ENCODE measurements at places on chromosomes 13 and 19. TPM values are rescaled to one million over a fixed set of nuclear protein-coding genes. Genes with fewer than 3 reads are reported as not detected.

DNA sequence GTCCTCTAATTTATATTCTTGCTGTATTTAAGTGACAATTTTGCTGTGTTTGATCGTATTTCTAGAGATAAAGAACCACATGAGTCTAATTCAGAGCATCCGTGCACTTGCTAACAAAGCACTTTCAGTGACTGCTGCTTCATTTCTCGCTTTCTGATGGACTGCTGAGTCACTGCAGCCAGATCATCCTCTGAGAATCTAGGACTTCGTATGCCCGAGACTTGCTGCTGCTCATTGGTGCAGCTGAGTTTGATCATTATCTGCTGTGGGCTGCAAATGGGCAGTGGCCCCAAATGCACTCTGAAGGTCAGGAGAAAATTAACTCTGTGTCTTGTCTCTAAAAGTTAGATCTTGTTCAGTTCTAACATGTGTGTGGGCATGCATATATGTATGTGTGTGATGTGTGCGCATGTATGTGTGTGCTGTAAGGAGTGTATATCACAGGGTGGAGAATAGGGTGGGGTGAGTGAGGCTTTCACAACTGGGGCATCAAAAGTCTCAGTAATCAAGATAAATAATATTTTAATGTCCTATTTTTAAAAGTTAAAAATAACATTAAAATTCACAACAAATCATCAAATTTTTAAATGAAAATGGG is 342.6 kb downstream of the MTUS2 start:
- H3K4me3 ChIP-seq, result no peak overlapping the region
- H3K27me3 ChIP-seq, result no peaks in the 10 kb centered on the region
- no peaks in the 10 kb centered on the region for H3K4me1 ChIP-seq
- DNase-seq, result no peak
- H3K36me3 ChIP-seq, result no peaks in the 10 kb centered on the region

GRCh38 chr19:32458500-32459123 is 53.0 kb downstream of the DPY19L3 start:
- H3K36me3 ChIP-seq, result no peaks in the 10 kb centered on the region
- DNase-seq, result no peak
- H3K4me3 ChIP-seq, result no peak overlapping the region

- no peaks in the 10 kb centered on the region for H3K36me3 ChIP-seq
- H3K4me1 ChIP-seq, result no peaks in the 10 kb centered on the region
- H3K4me3 ChIP-seq, result no peak overlapping the region
- no peaks in the 10 kb centered on the region for H3K27me3 ChIP-seq
- DNase-seq, result no peak
These were observed 210.9 kb downstream of the SLITRK6 start for GRCh38 chr13:85588359-85588758.

GRCh38 chr19:14318873-14319272 is 62.4 kb upstream of the ADGRE5 start:
- H3K27me3 ChIP-seq, result no peaks in the 10 kb centered on the region
- no peaks in the 10 kb centered on the region for H3K4me1 ChIP-seq
- H3K27ac ChIP-seq, result no peak overlapping the region
- H3K36me3 ChIP-seq, result no peaks in the 10 kb centered on the region
- DNase-seq, result no peak

DNA sequence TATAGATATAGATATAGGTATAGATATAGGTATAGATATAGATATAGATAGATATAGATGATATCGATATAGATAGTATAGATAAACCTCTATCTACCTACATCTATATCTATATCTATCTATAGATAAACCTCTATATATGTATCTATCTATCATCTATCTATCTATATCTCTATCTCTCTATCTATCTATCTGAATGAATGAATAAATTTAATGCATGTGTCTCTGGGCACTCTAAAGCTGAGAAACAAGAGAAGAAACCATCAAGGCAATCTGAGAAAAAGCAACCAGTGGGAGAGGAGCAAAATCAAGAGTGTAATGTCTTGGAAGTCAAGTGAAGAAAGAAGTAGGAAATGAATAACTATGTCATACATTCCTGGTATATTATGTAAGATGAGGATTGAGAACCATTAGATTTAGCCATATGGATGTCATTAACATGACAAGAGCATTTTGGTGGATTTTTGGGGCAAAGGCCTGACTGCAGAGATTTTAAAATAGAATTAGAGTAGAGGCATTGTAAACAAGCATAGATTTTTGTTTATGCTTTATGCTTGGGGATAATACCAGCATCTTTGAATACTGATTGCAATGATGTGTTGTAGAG is 1262.7 kb upstream of the MIR17HG start:
- H3K27me3 ChIP-seq, result no peaks in the 10 kb centered on the region
- no peak for DNase-seq
- H3K36me3 ChIP-seq, result no peaks in the 10 kb centered on the region
- no peaks in the 10 kb centered on the region for H3K4me1 ChIP-seq
- no peak overlapping the region for H3K27ac ChIP-seq

PBX4 gene
- total RNA-seq, result 15.8 TPM

ANKLE1 gene
- 0.95 TPM for total RNA-seq

GAPDHS gene
- total RNA-seq, result 0.54 TPM

WDR88 gene
- not detected for total RNA-seq

ZNF578 gene
- 0.53 TPM for total RNA-seq
